Activated T-helper 1 cell treated with anti-CD3 and anti-CD28 coated beads, Interleukin-2, amount 50 U/mL, for 16 hours (primary cell): ENCODE measurements at places on chromosomes 2 and 18.

DNA sequence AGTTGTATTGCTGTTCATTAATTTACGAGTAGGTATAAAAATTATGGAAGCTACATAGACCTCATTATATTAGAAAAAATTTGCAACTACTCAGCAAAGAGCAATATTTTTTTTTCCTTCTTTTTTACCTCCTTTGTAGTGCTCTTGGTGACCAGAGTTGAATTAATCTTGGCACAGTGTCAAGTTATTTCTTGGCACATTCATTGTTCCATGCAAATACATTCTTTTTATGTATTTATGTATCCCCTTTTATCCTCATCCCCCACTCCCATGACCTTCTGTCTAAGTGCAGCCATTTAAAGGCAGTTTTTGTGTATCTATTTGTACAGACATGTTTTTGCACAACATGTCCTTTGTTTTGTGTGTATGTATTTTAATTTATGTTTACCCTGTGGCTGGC, 224.5 kb downstream of the CCDC102B start:
- no peak for DNase-seq

DNA sequence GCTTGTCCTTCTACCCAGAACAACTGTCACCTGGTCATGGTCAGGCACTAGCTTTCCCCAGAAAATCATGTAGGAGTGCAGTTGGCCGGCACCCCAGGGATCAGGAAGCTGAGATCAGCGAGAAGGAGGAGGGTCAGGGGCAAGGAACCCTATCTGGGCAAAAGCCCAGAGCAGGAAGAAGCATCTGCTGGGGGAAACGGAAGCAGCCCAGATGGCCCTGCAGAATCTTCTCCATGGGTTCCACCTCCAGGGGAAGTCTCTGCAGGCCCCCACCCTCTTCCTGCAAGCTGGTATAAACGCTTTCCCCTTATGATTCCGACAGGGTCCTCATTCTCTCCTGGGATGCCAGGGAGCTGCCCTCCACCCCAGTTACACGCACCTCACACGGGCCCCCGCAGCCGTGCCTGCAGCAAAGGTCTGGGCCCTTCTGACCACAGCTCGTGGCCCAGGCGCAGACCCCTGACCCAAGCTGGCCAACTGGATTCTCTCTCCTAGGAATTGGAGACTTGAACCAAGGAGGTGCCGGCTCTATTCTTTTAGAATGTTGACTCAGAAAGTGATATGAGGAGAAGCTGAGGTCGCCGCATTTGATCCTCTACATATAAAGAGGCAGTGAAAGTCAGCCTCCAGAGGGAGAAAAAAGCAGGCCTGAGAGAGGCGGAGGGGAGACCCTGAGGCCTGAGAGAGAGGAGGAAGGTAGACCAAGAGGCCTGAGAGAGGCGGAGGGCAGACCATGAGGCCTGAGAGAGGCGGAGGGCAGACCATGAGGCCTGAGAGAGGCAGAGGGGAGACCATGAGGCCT, 71.0 kb downstream of the STPG4 start:
- no peak for DNase-seq

DNA sequence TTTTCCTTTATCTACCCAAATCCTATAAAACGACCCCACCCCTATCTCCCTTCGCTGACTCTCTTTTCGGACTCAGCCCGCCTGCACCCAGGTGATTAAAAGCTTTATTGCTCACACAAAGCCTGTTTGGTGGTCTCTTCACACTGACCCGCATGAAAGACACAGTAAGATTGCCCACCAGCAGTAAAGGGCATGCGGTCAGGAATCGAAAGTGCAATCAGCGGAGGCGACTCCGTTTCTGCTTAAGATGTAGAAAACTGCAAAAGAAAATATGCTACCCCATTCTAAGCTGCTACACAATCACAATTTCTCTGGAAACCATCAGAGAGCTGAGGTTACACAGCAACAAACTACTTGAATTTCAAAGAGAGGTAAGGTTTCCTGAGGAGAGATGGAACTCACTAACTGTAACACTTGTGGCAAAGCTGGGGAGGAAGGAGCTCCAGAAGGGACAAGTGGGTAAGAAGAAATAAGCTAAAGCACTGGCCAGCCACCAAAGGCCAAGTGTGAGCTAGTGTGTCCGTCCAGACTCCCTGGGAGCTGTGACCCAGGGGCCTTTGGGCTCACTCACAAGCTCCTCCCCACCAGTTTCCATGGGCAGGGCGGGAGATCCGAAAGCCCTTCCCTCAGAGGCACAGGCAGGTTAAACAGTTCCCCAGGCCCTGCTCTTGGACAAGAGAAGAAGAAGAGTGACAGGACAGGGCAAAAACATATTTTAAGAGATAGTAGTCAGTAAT, 72.8 kb upstream of the TGFA start:
- no peak for DNase-seq

DNA sequence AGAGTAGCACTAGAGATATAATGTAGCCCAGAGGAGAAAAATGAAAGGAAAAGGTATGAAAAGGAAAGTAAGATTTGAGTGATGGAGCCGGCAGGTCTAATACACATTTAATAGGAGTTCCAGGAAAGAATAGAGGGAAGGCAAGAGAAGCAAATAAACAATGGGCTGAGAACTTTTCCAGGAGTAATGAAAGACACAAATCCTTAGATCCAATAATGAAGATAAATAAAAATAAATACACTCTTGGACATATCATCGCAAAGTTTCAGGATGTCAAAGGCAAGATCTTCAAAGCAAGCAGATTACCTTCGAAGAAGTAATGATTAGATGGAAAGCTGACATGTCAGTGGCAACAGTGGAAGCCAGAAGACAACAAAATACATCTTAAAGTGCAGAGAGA, 102.0 kb upstream of the YWHAQ start:
- no peak for DNase-seq

DNA sequence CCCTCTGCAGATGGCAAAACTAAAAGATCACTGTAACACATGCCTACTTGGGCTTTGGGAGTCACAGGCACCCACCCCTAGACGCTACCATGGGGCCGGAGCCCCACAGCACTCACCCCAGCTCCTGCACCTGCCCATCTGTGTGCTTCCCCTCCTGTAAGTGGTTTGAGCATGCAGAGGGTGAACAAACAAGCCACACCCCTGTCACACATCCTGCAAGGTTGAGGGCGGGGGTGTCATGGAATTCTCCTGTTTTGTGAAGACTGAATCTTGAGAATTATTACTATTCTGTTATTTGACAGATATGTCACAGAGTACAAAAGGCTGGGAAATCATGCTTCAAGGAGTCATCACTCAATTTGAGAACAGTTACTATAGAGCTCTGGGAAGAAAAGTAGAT, 60.9 kb downstream of the RFTN2 start:
- DNase-seq, result no peak

GRCh38 chr2:68831686-68832232, 39.4 kb downstream of the BMP10 start:
- DNase-seq, result no peak

DNA sequence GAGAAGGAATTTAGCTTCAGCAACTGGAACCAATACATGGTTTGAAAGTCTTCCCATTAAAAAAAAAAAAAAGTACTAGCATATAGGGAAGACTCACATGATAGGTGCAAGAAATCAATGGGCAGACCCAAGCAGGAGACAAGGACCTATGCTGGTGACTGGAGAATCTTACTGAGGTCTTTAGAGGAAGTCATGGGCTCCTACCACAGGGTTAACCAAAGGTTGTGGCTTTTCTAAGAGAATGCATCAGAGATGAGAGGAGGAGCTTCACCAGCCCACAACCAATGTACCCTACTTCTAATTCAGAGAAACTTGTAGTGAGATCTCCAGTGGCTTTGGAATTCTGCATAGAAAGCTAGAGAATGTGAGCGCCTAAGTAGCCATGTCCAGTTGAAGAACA, 207.4 kb downstream of the NCKAP5 start:
- DNase-seq, result no peak
